SJSA1 (cell line): ENCODE measurements at places on chromosomes 7 and 10.

- no peak for DNase-seq
Measured at GRCh38 chr7:153190452-153190851, 430.9 kb downstream of the ACTR3B start.

DNA sequence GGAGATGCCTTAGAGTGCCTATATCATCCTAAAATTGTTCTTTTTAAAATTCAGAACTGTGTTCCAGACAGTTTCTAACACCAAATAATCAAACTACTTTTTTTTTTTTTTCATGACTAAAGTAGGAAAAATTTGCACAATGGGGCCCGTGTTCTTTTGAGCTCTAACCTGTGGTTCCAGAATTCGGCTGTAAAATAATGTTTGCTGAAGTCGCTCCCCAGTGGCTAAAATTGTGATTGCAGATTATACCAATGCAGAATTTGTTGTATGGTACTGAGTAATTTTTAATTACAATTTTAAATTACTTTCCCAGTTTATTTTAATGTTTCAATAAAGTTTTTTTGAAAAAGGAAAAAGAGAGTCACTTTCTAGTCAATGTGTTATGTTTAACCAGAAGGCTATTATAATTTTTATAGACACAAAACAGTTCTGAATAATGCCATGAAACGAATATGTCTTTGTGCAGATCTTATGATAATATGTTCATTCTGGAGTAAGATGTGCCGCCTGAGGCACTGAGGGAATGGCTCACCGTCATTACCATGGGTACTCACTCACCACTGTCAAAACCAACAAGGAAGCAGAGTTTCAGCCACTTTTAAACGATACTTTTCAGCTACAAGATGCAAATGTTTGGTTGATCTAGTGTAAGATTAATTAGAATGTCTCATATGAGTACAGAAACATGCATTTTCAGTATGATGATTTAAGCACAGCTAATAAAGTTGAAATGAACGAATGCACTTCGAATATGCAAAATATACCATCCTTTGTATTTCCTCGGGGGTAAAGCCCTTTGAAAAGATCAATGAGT is 173.6 kb downstream of the PRKCQ start:
- DNase-seq, result no peak

DNA sequence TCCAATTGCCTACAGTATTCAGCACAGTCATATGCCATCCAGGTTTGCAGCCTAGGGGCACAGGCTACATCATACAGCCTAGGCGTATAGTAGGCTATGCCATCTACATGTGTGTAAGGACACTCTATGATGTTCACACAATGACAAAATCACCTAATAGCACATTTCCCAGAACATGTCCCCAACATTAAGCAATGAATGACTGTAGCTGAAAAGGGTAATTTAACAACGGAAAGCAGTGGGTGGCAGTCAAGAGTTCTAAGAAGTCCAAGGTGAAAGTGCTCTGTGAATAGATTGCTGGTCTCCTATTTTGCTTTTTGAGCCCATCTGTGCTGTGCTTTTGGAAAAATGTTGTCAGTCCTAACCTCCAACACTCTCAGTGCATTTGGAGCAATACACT is 162.6 kb downstream of the KLF6 start:
- no peak for DNase-seq

DNA sequence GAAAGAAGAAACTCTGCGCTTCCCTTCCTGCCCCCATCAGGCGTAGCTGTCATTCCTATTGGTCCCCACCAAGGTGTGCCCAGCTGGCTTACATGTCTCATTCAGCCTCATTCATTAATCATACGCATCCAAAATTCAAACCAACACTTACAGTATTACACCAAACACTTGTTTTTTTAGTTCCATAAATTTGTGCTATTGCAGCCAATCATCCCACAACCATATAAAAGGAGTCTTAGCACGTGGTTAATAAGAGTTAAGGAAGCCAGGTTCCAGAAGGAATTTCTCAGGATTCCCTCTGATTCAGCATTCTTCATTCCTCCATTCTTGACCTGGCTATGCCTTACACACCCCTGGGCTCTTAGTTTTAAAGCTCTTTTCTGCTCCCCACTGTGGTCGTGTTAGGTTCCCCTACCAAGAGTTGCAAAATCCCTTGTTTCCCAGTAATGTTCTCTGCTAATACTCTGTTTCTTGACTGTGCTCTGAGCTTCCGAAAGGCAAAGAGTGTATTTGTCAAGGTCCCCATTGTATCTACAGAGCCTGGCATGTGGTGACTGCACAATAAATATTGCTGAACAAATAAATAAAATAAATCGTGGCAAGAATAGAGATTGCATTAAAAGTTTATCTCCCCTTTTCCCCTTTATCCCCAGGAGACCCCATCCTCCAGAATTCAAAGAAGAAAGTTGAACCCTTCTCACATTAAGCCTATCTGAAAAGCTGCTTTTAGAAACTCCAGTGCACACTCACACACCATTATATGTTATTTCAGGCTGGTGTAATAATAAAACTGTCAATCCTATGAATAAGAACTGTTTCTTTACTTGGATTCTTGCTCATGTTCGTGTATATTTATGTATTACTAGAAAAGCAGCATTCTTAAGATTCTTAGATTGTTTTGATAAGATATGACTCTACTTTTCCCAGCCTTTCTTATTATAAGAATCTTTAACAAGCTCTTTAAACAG is 514.4 kb downstream of the INHBA start:
- no peak for DNase-seq

DNA sequence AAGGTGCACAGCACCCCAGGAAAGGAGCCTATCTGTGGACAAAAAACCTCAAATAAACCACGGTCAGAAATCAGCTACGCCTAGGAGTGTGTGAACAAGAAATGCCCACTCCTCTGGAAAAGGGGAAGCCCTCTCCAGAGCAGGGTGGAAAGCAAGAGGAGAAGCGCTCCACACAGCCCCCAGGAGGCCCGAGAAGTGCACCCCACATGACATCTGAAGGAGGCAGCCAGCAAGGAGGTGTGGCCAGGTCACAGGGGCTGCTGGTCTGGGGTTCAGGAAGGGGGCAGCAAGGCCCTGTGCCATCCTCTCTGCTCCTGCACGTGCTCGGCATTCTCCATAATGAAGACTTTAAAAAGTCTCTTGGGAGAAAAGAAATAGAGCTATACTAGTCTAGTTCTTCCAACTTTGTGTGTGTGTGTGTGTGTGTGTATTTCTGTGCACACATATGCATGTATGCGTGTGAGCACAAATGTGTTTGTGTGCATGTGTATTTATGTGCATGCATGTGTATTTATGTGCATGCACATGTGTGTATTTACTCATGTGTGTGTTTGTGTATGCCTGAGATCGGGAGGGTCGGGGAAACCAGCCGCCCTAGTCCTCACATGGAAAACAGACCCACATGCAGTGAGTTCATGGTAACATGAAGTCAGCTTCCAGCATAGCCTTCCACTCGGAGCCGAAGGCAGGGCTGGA is 76.5 kb downstream of the TNS3 start:
- DNase-seq, result no peak

GRCh38 chr7:5397736-5398135 is 25.9 kb downstream of the TNRC18 start:
- no peak for DNase-seq

DNA sequence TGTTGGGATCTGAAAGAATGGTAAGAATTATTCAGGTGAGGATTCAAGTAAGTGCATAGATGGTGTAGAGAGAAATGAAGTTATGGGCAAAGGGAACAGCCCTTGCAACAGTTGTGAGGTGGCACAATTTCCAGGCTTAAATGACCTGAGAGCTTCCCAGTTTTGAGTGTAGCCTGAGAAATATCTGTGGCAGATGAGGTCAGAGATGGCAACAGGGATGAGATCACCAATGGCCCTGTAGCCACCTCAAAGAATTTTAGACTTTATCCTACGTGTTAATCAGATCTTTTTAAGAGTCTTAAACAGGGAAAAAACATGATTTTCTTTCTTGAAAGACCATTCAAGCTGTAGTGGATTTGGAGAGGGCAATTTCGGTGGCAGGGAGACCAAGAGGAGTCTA is 1.9 kb upstream of the NRF1 start:
- no peak for DNase-seq
